NCI-H1105 treated with DMSO at 0.1 percent for 48 hours (cell line): ENCODE measurements at places on chromosomes 6 and 20.

- peak; percentile 58 for DNase-seq
Measured at GRCh38 chr6:167827583-167828324, 1.0 kb downstream of the AFDN start.

DNA sequence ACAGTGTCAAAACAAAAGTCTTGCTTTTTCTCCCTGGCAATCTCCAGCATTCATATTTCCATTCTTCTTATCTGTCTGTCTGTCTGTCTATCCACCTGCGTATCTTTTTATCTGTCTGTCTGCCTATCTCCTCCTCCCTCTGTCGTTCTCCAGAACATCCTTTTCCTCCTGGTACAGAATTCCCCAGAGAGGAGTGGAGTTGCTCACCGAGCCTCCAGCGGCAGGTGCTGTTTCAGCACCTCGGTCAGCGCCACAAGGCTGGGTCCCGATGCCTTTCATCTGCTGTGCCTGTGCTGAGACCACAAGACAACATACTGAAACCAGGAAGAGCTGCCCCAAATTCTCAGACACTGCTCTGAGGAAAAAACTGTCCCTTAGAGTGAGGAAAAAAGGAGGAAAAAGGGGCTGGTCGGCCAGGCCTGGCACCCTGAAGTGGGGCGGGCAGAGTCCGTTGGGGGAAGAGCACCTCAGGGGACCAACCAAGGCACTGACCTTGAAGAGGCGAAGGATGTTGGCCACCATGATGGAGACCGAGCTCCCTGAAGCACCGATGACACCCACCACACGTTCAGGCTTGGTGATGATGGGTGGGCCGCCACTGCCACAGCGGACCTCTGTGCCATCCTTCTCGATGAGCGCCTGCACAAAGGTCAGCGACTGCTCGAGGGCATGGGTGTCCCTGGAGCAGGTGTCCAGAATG, 13.3 kb downstream of the GRM4 start:
- no peak for DNase-seq

GRCh38 chr20:49724408-49725223, 10.9 kb upstream of the B4GALT5 start:
- no peak for DNase-seq

- DNase-seq = no peak
Measured at GRCh38 chr20:60484316-60484715, 526.1 kb downstream of the CDH26 start.

GRCh38 chr6:100185615-100186014, 191.6 kb upstream of the MCHR2 start:
- DNase-seq = no peak

DNA sequence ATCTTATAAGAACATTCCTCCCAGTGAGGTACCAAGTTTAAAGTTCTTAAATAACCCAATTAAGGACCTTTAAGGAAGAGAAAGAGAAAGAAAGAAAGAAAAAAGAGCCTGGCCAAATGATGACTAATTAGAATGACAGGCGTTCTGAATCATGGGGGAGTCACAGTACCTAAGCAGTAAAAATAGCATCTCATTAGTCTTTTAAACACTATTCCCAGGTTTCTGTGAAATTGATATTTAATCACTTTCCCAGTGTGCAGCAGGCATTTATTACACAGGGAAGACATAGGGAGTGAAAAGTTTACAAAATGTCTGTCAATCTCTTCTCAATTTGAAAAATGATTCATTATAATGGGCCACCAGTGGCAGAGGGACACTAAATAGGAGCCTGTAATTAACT, 251.4 kb upstream of the MANEA start:
- no peak for DNase-seq

DNA sequence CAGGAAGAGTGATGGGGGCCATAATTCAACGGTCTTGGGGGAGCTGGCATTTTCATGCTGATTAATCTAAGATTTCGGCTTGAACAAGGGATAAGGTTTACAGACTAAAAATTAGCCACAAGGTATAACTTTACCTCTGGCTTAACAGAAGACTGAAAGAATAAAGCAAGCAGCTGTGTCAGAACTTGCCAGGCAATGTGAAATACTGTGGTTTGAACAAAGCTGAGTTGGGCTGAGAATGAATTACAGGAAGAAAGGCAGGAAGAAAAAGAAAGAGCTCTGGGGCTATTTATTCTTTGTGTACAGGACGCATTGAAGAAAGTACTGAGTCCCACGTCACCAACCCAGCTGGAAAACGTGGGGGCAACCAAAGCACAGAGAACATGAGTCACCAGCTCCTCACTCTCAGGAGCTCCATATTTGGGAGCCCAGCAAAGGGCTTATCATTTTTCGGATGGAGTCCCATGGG, 121.5 kb upstream of the NEDD9 start:
- no peak for DNase-seq

DNA sequence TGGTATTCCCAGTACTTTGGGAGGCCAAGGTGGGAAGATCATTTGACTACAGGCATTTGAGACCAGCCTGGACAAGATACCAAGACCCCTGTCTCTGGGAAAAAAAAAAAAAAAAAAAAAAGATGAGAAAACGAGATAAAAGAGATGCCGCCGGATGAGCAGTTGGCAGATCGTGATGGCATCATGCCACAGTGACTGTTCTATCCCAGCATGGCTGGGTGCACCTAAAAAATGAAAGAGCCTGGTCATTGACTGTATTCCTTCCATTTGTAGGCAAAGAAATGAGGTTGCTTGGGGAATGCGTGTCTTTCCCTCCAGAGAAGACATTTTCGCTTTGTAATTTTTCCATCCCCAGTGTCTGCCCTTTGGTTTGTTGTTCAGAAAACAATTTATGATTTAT, 12.9 kb downstream of the AKAP12 start:
- no peak for DNase-seq
